ENCODE measurements at places on chromosomes 6 and 20.

DNA sequence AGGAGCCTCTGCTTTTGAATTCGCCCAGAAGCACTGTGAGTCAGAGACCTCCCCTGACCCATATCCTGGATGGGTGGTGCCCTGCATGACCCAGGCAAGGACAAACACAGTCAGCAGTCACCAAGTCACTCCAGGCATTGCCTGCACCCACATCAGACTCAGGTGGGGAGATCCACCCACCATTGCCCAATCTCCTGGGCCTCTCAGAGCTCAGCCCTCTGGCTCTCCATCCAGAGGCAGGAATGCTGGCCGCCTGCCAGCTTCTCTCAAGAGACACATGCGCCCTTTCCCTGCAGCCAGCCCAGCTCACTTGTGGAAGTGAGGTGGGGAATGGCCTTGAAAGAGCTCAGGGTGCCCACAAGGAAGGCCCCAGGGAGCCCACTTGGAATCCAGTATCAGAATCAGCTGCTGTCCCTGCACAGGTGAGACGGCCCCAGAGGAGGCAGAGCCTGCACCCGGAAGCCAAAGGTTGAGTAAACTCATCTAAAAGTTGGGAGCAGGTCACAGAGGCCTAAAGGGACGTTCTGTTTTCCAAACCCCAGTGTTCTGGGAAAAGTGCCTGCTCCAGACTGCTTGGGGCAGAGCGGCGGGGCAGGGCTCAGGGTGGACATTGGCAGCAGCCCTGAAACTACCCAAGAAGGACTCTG lies 129.8 kb downstream of the PREX1 start:
- DNase-seq: no peak

- DNase-seq: no peak
These were observed 404.3 kb downstream of the EPM2A start for GRCh38 chr6:145331066-145331465.

DNA sequence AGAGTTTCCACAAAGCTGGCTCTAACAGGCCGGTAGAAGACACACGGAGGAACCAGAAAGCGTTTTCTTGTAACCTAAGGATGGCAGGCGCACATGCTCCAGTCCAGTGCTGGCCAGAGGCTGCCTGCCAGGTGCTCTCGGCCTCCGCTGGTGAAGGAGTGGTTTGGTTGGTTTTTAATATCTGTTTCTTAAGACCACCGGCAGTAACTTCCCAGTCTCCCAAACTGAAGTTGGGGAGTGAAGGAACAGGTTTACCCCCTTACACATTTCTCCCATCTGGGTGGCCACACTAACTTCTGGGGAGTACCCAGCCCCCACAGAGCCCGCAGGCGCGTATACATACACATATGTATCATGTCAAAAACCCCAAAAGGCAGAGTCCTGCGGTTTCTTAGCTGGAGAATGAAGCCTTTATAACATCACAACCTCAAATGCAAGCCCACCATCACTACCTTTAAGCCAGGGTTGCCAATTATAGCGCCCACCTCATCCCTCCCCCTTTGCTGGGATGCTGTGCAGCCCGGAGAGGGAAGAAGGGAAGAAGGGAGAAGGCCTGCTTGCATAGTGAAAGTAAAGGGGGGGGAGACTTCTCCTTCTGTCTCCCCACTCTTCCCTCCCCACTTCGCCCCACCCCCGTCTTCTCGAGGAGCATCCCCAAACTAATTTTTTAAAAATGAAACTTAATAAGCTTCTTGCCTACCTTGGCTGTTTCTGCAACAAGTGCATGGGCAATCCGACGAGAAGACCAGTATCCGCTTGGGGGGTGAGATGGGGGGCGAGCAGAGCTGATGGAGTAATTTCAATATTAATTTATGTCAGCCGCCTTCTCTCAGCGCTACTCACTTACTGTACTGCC lies 1.0 kb downstream of the TRERF1 start:
- no peak for DNase-seq

GRCh38 chr20:38135271-38135650 lies 29.8 kb downstream of the TGM2 start:
- DNase-seq: no peak

- no peak for DNase-seq
These were observed 68.8 kb upstream of the GATA5 start for GRCh38 chr20:62544505-62545055.

Measured in stimulated activated CD4-positive, alpha-beta T cell treated with anti-CD3 and anti-CD28 coated beads, TNF-alpha, amount 100 ng/mL, for 1 hour (primary cell).